ENCODE measurements at places on chromosomes 13 and 19.

DNA sequence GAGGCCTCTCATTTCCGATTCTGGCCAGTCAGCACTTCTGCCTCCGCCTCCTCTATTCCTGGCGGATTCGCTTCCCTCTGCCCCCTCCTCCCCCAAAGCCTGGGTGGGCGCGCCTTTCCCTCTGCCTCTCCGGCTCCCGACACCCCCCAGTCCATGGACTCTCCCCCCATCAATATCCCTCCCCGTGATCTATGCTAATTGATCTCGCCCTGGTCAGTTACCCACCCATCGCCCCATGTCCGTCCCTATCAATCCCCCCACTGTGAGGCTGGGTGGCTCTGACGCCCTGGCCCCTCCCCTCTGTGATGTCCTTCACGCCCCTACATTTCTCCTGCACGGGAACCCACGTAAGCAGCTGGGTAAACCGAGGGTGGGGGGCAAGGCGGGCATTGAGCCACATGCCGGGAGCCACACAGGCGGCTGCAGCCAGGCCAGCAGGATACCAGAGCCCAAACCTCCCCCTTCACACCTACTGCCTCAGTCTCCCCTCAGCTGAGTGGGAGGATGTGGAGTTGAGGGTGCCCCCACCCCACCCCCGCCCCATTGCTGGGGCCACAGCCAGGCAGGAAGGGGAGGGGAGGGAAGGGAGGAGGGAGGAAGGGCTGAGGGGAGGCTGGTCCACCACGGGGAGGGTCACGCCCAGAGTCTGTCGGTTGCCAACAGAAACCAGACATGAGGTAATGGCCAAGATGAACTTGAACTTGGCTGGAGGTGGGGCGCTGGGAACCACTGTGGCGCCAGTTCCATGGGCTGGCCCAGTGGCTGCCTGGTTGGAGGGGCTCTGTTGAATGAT lies 21.0 kb downstream of the SMIM24 start:
- DNase-seq: peak; percentile 60

GRCh38 chr19:38149661-38150061 lies 74.4 kb downstream of the DPF1 start:
- no peak for DNase-seq

DNA sequence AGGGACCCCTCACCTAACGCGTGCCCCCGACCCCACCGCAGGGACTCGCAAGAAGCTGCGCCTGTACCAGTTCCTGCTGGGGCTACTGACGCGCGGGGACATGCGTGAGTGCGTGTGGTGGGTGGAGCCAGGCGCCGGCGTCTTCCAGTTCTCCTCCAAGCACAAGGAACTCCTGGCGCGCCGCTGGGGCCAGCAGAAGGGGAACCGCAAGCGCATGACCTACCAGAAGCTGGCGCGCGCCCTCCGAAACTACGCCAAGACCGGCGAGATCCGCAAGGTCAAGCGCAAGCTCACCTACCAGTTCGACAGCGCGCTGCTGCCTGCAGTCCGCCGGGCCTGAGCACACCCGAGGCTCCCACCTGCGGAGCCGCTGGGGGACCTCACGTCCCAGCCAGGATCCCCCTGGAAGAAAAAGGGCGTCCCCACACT lies 4.7 kb upstream of the MYBPC2 start:
- DNase-seq: no peak

DNA sequence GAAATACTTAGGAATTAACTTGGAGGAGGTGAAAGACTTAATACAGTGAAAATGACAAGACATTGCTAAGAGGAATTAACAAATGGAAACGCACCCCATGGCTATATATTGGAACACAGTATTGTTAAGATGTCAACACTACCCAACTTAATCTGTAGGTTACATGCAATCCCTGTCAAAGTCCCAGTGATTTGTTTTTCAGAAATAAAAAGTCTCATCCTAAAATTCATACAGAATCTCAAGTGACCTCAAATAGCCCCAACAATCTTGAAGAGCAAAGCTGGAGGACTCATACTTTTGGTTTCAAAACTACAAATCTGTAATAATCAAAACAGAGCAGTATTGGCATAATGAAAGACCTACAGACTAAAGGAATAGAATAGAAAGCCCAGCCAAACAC lies 13.2 kb downstream of the ATP4B start:
- DNase-seq: no peak

GRCh38 chr19:16235811-16236652 lies 38.3 kb downstream of the AP1M1 start:
- DNase-seq: no peak

DNA sequence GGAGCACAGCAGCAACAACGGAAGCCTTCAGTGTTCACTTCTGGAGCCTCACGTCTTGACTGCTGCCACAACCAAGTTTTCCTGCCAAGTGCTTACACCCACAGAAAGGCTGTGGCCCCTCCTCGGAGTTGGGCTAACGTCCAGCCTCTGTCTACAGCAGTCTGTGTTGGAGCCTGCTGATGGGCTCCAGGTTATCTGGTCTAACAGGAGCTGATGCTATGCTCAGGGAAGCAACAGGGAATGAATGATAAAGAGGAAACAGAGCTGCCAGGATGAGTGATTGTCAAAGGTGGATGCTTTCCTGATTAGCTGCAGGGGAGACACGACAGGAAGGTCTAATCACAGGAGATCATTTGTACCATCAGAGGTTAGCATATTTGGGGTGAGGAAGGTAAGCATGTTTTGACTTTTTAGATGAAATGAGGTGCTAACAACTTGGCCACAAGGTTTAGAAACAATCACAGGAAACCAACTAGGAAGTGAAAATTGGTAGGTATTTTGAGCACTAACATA lies 53.8 kb upstream of the RCBTB2 start:
- no peak for DNase-seq

- no peak for DNase-seq
Measured at GRCh38 chr13:50078895-50079654, 63.8 kb downstream of the KCNRG start.

- no peak for DNase-seq
Measured at GRCh38 chr19:12055784-12056183, 3.0 kb upstream of the ZNF878 start.

DNA sequence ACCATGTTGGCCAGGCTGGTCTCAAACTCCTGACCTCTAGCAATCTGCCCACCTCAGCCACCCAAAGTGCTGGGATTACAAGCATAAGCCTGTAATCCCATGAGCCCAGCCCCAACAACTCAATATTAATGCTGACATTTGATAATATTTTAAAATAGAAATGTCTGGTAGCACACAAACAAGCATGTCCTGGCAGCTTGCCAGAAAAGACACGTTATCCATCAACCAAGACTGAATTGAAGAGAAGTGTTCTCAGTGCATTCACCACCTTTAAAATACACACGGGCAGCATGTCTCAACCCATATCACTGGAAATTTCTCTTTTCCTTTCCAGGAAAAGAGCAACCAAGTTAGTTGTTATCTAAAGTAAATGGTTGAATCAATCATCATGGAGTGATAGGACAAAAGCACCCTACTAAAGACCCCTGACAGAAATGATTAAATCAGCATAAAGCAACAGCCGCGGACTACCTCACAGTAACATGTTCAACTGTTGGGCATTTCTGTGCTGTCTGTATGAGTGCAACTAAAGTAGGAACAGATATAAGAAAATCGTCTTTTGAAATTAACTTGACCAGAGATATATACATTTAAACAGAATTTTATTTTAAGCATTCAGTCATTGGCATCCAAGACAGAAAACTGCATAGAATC lies 25.0 kb downstream of the LHFPL6 start:
- no peak for DNase-seq

- peak; percentile 49 for DNase-seq
Measured at GRCh38 chr13:106212386-106213010, 323.0 kb downstream of the EFNB2 start.

DNA sequence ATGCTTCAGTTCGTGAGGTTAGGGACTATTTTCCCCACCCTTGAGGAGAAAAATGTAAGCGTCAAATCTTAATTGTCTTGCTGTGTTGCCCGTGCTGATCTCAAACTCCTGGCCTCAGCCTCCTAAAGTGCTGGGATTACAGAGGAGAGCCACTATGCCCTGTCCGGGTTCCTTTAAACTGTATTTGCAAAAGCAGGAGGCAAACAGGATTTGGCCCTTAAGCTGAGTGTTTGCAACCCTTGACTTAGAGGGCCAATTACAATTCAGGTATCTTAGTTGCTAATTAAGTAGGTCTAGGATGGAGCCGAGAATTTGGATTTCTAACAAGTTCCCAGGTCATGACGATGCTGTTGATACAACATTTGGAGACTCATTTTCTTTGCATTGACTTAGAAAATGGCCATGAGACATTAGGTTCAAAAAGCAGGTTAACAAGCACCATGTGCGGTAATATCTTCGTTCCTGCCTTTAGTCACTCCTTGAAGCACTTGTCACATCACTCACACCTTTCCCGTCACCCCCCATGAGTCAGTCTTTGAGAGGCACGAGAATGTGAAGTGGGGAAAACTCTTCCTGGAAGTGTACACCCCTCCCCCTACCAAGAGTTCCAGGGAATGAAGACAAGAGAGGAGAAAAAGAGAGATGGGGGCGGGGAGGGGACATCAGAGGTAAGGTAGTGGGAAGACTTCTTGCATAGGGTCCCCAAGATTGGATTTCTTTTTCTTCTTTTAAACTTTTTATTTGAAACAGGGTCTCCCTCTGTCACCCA lies 2.6 kb downstream of the NAPSA start:
- DNase-seq: no peak

GRCh38 chr19:8468761-8469373 lies 24.1 kb downstream of the HNRNPM start:
- DNase-seq: no peak

DNA sequence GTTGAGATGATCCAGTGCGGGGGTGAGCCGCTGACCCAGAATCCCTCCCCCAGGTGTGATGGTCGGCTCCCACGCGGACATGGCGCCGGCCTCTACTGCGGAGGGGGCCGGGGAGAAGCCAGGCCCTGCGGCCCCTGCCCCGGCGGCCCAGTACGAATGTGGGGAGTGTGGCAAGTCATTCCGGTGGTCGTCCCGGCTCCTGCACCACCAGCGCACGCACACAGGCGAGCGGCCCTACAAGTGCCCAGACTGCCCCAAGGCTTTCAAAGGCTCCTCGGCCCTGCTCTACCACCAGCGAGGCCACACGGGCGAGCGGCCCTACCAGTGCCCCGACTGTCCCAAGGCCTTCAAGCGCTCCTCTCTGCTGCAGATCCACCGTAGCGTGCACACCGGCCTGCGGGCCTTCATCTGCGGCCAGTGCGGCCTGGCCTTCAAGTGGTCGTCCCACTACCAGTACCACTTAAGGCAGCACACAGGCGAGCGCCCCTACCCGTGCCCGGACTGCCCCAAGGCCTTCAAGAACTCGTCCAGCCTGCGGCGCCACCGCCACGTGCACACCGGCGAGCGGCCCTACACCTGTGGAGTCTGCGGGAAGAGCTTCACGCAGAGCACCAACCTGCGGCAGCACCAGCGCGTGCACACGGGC lies 3.7 kb upstream of the NAT14 start:
- no peak for DNase-seq

DNA sequence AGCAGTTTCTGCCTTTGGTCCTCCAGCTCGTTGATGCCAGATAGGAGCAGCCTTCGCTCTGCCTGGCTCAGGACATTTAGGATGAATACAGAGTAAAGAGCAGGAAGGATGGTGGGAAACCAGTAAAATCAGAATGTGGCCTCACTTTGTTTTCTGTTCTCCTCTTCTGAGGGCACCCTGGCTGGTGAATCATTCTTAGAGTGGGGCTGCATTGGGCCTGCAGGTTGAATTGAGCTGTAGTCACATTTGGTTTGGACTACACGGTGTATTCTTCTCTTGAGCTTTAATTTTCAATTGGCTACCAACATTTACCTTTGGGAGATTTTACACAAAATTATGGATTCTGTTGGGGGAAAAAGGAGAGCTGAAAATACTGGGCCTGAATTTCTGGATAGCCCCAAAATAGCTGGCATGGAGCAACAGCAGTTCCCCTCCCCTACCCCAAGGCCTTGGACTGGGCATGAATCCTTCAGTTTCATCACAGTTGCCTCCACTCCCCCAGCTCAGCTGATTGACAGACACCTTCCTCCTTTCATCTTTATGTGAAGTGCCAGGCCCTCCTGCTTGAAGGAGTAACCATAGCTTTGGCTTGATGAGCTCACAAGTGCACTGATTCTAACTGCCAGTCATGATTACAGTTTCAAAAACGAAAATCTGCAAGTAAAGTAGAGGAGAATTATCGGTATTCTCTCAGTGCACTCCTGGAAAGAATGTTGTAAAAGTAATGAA lies 24.3 kb downstream of the ERCC5 start:
- DNase-seq: no peak

DNA sequence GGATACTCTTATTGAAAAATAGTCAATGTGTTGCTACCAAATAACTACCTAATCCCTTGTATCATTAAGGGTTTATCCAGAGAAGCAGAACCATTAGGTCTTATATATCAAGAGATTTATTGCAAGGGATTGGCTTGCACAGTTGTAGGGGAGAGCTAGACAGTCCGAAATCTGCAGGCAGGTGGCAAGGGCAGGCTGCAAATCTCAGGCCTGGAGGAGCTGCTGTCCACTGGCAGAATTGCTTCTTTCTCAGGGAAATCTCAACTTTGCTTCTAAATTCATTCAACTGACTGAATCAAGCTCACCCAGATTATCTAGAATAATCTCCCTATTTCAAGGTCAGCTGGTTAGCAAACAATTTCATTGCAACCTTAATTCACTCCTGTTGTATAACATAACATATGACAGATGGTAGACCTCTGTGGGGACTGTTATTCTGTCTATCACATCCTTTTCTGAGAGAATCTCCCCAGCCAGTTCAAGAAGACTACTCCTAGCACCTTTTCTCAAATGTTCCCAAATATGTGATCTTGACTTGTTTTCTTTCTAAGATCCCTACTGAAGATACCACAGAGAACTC lies 194.2 kb downstream of the NHLRC3 start:
- DNase-seq: no peak

DNA sequence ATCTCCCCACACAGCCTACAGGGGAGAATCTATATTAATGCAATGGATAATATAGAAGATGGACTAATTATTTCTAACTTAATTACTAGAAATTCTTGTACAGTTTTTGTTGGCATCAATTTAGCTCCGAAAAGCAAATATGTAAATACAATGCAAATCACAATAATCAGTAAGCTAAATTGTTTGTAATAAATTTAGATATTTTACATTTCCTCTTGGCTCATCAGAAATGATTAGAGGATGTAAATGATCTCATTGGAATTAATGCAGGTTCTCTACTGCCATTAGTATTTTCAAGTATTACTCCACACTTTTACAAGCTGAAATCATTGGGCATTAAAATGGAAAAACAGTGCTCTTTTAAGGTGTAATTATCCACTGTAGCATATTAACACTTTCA lies 741.8 kb upstream of the MIR17HG start:
- DNase-seq: no peak

DNA sequence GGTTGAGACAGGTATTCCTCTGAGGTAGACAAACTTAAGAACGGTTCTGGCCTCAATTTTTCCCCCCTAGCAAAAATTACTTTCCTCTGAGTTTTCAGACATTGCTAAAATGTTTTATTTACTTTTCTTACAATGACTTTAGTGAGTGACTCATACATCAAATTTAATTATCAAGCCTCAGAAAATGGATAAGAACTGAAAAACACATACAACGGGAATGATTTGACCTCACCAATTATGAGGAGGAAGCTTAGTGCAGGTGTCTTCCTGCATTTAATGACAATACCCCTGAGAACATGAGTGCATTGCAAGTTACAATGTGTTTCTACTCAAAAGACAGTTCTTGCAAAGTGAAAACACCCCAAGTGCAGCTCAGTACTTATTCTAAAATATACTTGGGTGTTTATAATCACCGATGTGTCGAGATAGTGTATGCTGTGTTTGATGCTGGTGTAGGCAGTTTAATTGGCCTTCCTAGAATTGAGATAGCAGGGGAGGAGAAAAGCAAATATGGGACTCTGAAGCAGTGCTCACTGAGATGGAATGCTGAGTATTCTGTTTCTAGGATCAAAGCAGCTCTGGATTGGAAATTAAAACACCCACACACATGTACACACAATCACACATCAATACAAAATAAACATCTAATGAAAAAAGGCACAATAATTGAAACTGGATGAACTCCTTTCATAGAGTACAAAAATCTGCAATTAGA lies 189.5 kb upstream of the SLC10A2 start:
- DNase-seq: no peak

Measured in GM04504 (cell line).